ENCODE measurements at places on chromosomes 12 and 14.
A peak's percentile ranks its signal among the peaks of the same experiment; 100 is the strongest.

DNA sequence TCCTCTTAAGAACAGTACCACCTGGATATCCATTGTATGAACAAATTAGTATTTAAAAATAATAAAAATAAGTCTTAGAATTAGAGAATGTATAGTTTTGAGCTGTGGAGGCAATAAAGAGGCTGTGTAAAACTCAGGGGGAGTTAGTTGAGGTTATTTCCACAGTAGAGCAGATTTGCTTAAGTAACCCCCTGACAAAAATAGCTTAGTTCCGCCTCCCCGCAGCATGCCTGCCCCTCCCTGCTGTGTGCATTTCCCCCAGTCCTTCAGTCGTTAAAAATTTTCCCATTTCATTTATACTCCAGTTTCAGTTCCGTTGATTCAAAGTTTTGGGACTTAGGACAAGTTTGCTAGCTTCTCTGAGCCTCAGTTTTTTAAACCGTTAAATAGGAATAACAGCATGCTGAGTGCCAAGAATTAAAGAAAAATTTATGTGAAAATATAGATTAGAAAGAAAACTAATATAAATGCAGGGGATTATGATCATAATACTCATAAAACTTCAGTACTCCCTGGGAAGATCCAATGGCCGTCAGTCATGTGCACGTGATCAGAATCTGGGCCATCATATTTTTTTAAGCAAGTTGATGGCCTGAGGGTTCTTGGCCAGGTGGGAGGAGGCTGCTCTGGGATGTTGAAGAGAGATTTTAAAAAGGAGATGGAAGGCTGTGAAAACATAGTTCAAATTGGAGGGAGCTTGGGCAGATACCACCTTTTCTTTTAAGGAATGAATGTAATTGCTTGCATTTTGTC, 14.5 kb upstream of the SLC38A2 start:
- peak; percentile 73 for DNase-seq

DNA sequence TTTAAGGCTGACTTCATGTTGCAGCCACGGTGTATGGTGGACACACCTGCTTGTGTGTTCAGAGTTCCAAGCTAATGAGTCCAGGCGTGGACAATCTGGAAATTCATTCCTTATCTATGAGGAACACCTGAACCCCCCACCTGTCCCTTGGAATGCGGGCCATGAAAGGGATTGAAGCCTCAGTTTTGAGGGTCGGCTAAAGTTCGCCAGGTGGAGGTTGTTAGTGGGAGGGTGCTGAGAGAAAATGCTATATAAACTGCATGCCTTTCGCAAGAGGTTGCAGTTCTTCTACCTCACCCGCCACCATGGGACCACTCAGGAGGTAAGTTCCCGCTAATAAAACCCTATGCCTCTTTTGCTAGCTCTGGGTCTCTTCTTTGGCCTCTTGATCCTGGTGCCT, 348.0 kb downstream of the BCL11B start:
- no peak for DNase-seq

DNA sequence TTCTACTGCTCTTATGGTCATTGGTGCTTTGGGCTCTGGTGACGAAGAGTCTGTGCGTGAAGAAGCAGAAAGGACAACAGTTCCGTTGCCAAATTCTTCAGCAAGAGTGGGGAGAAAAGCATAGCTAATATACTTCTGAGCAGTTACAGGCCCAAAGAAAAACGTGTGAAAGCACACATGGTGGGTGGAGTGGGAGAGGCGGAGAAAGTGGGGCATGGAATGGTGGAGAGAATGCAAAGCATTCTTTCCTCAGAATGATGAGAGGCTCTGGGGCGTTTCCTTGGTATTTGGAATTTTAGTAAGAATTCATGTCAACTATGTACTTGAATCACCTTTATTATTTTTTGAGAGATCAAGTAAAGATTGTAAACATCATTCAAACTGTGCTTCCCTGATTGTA, 396.1 kb downstream of the NAV3 start:
- DNase-seq, result no peak

GRCh38 chr14:41830714-41831406, 224.2 kb downstream of the LRFN5 start:
- no peak for DNase-seq

GRCh38 chr12:32661706-32662105, 17.4 kb upstream of the DNM1L start:
- no peak for DNase-seq

- DNase-seq, result no peak
These were observed 140.9 kb downstream of the CCDC91 start for GRCh38 chr12:28331130-28331529.

Measured in right hindlimb (tissue), 1 donor.